Activated T-cell treated with anti-CD3 and anti-CD28 coated beads for 4 hours (primary cell): ENCODE measurements at places on chromosomes 5 and 9.
A peak's percentile ranks its signal among the peaks of the same experiment; 100 is the strongest.

- DNase-seq: no peak
Observed at GRCh38 chr9:97981846-97982682, 1.1 kb upstream of the ANP32B start.

DNA sequence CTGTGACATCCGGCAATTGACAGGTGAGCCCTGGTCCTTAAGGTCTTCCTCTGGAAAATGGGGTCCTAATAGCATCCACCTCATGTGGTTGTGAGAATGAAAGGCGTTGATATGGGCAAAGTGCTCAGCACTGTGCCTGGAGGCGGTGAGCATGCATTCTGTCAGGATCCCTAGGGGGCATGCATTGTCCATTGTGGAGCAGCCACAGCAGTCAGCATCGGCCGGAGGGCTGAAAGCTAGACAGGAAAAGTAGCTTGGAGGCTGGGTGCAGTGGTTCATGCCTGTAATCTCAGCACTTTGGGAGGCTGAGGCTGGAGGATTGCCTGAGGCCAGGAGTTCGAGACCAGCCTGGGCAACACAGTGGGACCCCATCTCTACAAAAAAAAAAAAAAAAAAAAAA is 122.2 kb downstream of the LHX2 start:
- no peak for DNase-seq

DNA sequence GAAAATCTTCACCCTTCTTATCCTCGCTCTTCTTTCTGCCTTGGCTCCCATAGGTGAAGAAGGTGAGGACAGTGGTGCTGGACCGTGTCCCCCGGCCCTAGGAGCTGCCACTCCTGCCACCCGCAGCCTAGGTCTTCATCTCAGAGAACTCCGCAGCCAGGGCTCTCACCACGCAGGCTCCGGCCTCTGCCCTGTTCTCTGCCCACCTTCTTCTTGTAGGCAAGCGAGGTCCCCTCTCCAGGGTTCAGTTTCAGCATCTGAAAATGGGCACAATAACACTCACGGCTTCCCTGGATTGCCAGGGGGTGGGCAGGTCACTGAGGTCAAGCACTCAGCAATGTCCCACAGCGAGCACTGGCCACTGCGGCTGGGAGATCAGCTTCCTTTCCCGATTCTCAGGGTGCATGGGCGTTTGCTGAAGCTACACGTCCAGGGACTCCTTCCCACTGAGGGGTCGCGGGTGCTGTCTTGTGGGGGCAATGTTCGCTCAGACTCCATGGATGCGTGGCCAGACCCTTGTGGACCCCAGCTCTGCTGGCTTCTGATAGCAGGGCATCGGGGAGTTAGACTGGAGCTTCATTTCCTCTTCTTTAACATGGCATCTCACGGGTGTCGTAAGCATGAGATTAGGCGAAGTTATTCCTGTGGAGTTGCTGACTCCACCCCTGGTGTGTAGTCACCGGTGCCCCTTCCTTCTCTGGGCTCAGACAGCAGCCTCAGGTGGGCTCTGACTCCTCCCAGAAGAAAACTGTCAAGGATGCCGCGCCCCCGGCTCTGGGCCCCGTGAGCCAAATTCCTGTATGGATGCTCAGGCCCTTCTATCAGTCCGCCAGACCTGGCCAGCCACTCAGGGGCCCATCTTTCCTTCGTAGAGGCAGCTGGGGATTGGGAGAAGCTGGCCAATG is 145.1 kb upstream of the IRX2 start:
- no peak for DNase-seq

- DNase-seq: no peak
Observed at GRCh38 chr9:128396970-128397613, 23.6 kb upstream of the CERCAM start.

DNA sequence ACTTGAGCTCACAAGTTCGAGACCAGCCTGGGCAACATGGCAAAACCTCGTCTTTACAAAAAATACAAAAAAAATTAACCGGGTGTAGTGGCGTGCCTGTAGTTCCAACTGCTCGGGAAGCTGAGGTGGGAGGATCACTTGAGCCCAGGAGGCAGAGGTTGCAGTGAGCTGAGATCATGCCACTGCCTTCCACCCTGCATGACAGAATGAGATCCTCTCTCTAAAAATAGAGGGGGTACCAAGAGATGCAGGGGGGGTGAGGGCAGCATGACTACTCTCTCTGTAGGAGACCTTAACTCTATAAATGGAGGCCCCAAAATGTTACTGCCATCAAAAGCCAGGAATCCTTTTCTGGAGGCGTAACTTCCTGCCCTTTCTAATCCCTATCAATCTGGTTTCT is 243.9 kb downstream of the DOCK8 start:
- no peak for DNase-seq

- peak; percentile 7 for DNase-seq
Observed at GRCh38 chr5:74766418-74766848, 484 bp downstream of the GFM2 start.

DNA sequence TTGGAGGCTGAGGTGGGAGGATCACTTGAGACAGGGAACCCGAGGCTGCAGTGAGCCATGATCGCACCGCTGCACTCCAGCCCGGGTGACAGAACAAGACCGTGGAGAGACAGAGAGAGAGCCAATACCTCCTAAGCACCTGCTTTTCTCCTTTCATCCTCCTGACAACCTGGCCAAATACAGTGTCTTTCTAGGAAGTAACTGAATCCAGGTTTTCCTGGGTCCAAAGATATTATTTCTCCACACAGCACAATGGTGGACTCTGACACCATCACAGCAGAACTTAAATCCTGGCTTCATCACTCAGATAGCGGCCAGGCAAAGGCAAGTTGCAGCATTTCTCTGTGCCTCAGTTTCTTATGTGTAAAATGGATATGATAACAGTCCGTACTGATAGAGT is 21.9 kb downstream of the DUSP1 start:
- no peak for DNase-seq

GRCh38 chr9:7117676-7118561 is 360.1 kb downstream of the KDM4C start:
- DNase-seq: no peak

GRCh38 chr5:1526681-1527131 is 2.9 kb upstream of the LPCAT1 start:
- no peak for DNase-seq

- DNase-seq: no peak
Observed at GRCh38 chr9:114363424-114363823, 24.4 kb downstream of the AKNA start.

GRCh38 chr9:131287359-131287758 is 2.2 kb upstream of the PLPP7 start:
- no peak for DNase-seq

- DNase-seq: no peak
Observed at GRCh38 chr5:57513785-57514184, 31.2 kb upstream of the ACTBL2 start.

GRCh38 chr5:143166090-143166489 is 237.4 kb downstream of the NR3C1 start:
- DNase-seq: no peak

DNA sequence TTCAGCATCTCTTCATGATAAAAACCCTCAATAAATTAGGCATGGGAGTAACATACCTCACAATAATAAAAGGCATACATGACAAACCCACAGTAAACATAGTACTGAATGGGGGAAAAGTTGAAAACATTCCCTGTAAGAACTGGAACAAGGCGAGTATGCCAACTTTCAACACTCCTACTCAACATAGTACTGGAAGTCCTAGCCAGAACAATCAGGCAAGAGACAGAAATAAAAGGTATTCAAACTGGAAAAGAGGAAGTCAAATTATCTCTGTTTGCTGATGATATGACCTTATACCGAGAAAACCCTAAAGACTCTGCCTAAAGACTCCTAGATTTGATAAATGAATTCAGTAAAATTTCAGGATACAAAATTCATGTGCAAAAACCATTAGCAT is 167.6 kb downstream of the TMEM38B start:
- DNase-seq: no peak

DNA sequence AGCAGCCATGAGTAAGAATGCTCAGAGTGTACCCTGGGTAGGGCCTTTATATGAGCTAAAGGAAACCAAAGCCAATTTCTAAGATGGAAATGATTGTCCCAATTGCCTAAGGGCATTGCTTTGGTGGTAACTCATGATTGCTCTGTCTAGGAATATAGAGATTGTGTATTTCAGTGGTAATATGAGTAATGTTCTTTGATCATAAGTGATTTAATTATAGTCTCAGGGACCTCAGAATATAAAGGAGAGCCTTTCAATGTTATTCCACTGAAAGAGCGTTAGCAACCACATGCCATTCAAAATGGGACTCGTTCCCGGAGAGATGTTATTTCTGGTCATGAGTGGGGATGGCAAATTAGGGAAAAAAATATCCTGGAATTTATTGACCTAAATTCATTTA is 340.5 kb downstream of the ARHGEF28 start:
- DNase-seq: no peak

- no peak for DNase-seq
Observed at GRCh38 chr9:18791074-18791473, 241.9 kb downstream of the SAXO1 start.

DNA sequence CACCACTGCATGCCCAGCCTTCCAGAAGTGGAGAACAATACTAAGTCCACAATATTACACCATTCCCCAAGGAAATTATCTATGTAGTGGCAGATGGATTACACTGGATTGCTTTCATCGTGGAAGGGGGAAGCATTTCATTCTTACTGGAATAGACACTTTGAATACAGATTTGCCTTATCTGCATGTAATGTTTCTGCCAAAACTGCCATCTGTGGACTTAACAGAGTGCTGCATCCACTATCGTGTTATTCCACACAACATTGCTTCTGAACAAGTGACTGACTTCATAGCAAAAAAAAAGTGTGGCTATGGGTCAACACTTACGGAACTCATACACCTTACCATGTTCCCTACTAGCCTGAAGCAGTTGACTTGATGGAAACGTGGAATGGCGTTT is 536.9 kb downstream of the BRINP1 start:
- no peak for DNase-seq

DNA sequence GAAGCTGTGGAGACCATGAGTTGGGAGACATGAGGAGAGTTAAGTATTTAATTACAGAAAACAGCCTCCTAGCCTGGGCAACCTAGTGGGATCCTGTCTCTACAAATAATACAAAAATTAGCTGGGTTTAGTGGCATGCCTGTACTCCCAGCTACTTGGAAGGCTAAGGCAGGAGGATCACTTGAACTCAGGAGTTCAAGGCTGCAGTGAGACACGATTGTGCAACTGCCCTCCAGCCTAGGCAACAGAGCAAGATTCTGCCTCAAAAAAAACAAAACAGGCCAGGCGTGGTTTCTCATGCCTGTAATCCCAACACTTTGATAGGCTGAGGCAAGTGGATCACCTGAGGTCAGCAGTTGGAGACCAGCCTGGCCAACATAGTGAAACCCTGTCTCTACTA is 52.6 kb downstream of the AQP7 start:
- no peak for DNase-seq

- DNase-seq: no peak
Observed at GRCh38 chr9:75671354-75671753, 219.1 kb upstream of the PCSK5 start.

DNA sequence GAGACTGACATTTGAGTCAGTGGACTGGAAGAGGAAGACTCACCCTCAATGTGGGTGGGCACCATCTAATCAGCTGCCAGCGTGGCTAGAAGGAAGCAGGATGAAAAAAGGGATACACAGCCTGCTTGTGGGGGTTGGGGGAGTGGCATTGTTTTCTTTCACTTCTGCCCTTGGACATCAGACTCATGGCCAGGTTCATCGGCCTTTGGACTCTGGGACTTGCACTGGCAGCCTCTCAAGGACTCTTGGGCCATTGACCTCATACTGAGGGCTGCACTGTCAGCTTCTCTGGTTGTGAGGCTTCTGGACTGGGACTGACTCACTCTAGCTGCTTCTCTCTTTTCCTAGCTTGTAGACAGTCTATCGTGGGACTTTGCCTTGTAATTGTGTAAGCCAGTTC is 374.9 kb downstream of the TLE1 start:
- DNase-seq: no peak

GRCh38 chr9:12956805-12957204 is 182.0 kb downstream of the LURAP1L start:
- DNase-seq: no peak

- no peak for DNase-seq
Observed at GRCh38 chr9:8816361-8816760, 1016.8 kb upstream of the DMAC1 start.

GRCh38 chr5:60522292-60522905 is 177.6 kb downstream of the DEPDC1B start:
- DNase-seq: no peak

DNA sequence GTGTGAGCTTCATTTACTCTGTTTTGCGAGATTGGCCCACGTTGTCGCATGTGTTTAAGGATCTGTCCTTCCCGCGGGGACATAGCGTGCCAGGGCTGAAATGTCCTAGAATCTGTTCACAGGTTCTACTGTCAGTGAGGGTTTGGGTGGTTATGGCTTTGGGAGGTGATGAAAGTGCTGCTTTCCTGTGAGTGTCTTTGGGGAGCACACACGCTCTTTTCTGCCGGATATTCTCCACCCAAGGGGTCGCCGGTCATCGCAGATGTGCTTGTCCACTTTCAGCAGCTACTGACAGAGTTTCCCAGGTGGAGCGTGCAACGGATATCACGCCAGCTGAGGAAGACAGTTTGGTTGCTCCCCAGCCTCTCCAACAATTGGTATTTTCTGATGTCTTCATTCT is 32.1 kb downstream of the PROP1 start:
- DNase-seq: no peak

GRCh38 chr5:135242866-135243555 is 156.0 kb downstream of the MACROH2A1 start:
- DNase-seq: no peak

- DNase-seq: no peak
Observed at GRCh38 chr5:125481506-125482465, 735.3 kb upstream of the ZNF608 start.

- no peak for DNase-seq
Observed at GRCh38 chr5:118923295-118924005, 64.9 kb downstream of the DTWD2 start.

DNA sequence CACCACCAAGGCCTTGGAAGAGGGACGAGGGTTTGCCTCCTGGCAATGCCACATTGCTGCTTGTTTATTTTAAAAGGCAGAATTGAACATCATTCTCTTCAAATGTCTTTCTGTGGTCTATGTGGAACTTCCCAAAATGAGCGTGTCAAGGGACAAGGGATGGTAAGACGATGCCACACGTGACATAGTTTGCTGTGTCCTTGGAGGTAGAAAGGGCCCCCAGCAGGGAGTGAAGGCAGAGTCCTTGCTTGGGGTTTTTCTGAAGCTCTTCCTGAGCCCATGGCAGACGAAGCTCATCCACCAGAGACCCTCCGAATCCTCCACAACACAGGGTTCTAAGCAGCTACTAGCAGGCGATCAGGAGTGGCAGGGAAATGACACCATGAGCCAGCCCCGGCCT is 28.3 kb downstream of the PRRX2 start:
- DNase-seq: no peak

- DNase-seq: no peak
Observed at GRCh38 chr9:137411645-137412380, 11.1 kb downstream of the EXD3 start.
